A549 treated with Hydrocortisone at 1 μM for 4 hours (cell line): ENCODE measurements at places on chromosomes 2 and 18. TPM values are rescaled to one million over a fixed set of nuclear protein-coding genes. Genes with fewer than 3 reads are reported as not detected.

The OXER1 gene
- total RNA-seq: not detected in 5 replicates

The COL3A1 gene
- 0.09 to 0.21 TPM (median 0.20 TPM) in 5 replicates for total RNA-seq

The PCARE gene
- not detected in 5 replicates for total RNA-seq

The NTSR2 gene
- total RNA-seq: 0.05 to 0.09 TPM in 2 of 5 replicates, not detected in the others

The SLC30A3 gene
- 2.8 to 3.6 TPM (median 3.2 TPM) in 5 replicates for total RNA-seq

The ABCG8 gene
- 0.01 TPM in 1 of 5 replicates, not detected in the others for total RNA-seq

The AGAP1 gene
- total RNA-seq: 18.3 to 24.5 TPM (median 21.1 TPM) in 5 replicates

The PPP1R1C gene
- total RNA-seq: 0.86 to 2.2 TPM (median 2.0 TPM) in 5 replicates

The SH3BP4 gene
- 35.2 to 40.7 TPM (median 38.6 TPM) in 5 replicates for total RNA-seq

The ABCB11 gene
- total RNA-seq: 0.02 to 0.13 TPM (median 0.03 TPM) in 5 replicates

The CFC1 gene
- total RNA-seq: 0.09 to 0.10 TPM in 2 of 5 replicates, not detected in the others

The IL1F10 gene
- total RNA-seq: not detected in 5 replicates

The HOXD13 gene
- total RNA-seq: 0.13 to 0.26 TPM (median 0.15 TPM) in 5 replicates

The ATF2 gene
- 15.1 to 20.6 TPM (median 19.0 TPM) in 5 replicates for total RNA-seq

The RAB6C gene
- not detected in 5 replicates for total RNA-seq

The CHRNG gene
- not detected in 5 replicates for total RNA-seq

The CRYGC gene
- total RNA-seq: not detected in 5 replicates

The ANKRD23 gene
- total RNA-seq: 1.1 to 1.9 TPM (median 1.4 TPM) in 5 replicates
